Esophagus mucosa (tissue), 1 donor: ENCODE measurements at places on chromosomes 1 and 21.

DNA sequence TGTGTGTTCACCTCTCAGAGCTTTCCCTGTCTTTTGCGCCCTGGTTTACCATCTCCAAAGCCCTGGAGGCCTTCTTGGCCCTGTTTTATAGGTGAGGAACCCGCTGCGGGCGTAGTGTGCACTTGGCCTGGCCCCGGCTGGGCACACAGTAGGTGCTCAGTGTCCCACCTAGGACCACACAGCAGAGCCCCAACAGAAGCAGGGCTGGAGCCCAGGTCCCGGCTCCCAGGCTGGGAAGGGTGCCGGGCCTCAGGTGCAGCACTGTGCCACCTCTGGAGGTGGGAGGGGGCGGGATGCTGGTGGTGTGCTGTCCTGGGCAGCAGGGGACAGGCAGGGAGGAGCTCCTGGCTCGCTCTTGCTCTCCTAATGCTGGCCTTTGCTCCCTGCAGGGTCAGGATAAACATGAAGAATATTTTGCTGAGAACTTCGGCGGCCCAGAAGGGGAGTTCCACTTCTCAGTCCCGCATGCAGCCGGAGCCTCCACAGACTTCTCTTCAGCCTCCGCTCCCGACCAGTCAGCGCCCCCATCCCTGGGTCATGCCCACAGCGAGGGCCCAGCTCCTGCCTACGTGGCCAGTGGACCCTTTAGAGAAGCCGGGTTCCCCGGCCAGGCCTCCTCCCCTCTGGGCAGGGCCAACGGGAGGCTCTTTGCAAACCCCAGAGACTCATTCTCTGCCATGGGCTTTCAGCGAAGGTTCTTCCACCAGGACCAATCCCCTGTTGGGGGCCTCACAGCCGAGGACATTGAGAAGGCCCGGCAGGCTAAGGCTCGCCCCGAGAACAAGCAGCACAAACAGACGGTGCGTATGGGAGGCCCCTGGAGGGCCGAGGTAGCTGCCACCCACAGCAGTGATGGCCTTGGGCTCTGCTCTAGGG is 24.8 kb downstream of the COQ8A start:
- ATAC-seq: peak; percentile 18

GRCh38 chr1:216356945-216357344 is 66.3 kb downstream of the USH2A start:
- no peak for ATAC-seq

- no peak for ATAC-seq
Observed at GRCh38 chr21:28442624-28443023, 550.1 kb downstream of the LTN1 start.

DNA sequence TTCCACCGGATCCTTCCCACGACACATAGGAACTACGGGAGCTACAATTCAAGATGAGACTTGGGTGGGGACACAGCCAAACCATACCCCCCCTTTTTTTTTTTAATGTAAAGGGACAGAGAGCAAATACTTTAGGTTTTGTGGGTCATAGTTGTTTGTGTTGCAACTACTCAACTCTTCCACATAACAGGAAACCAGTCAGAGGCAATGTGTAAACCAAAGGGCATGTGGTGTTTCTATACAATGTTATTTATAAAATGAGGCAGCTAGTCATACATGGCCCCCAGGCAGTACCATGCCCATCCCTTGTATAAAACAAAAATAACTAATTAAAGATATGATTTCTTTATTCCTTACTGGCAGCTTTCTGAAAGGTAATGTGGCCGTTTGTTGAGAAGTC is 845.4 kb upstream of the ADAMTS5 start:
- ATAC-seq: no peak

DNA sequence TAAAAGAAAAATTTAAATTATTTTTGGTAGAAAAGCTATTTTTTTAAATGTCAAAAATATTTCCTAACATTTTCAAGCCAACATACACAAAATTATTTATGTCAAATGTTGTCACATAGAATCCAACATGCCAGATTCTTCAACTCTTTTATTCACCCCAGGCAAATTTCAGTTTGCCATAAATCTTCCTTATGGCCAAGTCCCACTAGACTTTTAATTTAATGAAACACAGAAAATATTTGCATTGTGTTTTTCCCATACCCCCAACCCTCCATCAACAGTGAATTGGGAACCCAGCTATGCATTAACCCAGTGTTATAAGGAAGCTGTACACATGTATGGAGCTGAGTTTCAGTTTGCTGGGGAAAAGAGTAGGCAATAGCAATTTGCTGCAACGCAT is 41.4 kb downstream of the DUSP10 start:
- ATAC-seq: no peak

DNA sequence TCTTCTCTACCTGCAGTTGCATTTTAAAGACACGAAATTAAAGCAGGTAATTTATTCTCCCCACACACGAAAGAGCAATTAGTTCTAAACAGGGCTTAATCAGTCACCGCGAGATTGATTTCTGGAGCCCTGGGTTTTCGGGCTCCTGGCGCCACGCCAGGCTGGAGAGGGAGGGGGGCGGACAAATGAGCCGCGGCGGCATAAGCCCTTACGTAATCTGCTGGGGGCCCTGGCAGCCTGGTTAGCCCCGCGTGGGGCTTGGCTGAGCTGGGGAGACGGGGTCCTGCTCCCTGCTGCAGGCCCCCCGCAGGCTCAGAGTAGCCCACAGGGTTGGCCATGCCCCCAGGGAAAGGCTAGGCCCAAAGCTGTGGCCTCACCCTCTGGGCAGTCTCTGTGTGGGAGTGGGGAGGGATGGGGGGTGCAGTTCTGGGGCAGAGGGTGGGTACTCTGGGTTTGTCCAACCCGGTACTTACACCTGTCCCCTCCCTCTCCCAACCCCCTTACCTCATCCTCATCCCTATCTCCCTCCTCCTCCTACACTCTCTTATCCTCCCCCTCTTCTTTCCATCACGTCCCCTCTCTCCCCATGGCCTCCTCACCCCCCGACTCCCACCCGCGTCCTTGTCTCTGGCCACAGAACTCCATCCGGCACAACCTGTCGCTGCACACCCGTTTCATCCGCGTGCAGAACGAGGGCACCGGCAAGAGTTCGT is 19.9 kb downstream of the FOXO6 start:
- no peak for ATAC-seq

- no peak for ATAC-seq
Observed at GRCh38 chr1:26323382-26323781, 5.6 kb downstream of the CD52 start.

- ATAC-seq: peak; percentile 77
Observed at GRCh38 chr1:171468120-171468750, 17.1 kb upstream of the PRRC2C start.

DNA sequence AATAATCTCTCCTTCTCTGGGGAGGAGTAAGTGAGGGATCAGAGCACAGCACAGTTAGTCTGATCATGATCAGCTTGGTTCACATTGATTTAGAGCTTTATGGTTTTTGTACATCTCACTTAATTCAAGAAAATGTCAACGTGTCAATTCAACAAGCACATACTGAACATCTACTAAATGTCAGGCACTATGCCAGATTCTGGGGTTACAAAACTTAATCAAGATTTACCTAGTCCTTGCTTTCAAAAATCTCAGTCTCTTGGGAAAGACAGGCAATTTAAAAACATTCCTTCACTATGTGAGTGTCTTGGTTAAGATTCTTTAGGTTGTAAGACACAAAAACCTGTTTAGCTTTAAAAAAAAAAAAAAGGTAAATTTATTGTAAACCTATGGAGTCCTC is 181.4 kb downstream of the AK5 start:
- ATAC-seq: no peak

DNA sequence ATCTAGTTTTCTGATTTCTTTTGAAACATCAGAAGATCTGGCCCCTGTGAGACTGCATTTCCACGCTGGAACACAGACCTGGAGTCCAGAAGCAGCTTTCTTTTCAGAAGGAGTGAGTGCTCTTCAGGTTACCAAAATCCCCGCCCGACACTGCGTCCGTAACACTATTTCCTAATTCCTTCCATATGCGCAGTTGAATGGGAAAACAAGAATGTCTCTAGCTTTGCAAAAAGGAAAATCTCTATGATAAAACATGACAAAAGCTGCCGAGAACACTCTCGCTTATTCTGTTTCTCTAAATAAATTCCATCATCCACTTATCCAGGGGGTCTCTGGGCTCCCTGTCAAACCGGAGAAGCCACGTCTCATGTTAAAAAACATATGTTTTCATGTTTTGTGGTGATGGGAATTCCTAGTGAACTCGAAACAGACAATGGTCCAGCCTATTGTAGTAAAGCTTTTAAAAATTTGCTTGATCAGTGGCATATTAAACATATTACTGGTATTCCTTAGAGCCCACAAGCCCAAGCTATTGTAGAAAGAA is 67.7 kb downstream of the PLD5 start:
- no peak for ATAC-seq

GRCh38 chr1:85214654-85215053 is 13.8 kb upstream of the SYDE2 start:
- ATAC-seq: no peak

- ATAC-seq: no peak
Observed at GRCh38 chr1:97308131-97308530, 586.5 kb downstream of the PTBP2 start.

DNA sequence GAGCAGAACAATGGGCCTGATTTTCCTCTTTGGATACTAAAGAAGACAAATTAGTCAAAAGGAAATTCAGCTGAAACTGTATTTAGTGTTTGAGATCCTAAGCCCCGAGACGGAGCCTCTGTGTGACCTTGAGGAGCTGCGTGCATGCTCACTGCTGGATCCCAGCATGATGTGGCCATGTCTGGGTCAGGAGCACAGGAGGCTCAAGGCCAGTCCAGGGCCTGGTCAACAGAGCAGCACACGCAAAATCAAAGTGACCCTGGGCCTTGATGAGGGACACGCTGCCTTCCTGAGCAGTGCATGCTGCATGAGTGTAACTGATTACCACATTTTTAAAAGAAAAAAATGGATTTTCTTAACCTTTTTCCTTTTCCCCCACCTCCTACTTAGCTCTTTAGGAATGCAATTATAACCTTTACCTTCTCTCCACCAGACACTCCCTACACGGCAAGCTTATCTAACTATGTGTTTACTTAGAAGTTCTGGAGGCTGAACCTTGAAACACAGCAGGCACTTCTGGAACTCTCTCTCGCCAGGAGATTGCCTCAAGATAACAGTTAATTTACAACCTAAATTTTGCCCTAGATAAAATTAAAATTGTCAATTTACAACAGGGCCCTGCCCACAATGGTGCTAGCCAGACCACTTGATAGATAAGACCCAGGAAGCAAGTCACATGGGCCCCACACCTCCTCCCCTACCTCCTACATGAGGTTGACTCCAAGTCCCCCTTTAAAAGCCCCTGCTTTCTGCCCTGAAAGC is 144.6 kb downstream of the LRIG2 start:
- no peak for ATAC-seq

DNA sequence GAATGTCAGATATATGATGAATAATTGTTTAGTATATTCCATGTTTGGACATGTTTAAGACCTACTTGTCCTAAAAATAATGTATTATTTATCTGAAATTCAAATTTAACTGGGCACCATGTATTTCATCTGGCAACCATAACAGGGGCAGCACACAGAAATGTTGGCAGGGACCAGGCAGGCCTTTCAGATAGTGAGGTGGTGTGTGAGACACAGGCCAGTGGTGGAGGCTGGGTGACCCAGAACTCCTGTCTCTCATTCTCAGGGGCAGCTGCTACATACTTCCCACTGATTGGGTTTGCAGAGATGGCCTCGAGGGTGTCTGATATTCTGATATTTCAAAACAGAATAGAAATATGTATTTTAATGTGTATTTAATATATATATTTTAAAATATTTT is 1.3 kb upstream of the FASLG start:
- no peak for ATAC-seq

GRCh38 chr21:31283025-31283424 is 61.0 kb downstream of the TIAM1 start:
- no peak for ATAC-seq

GRCh38 chr1:110321846-110322245 is 17.3 kb upstream of the RBM15 start:
- no peak for ATAC-seq

GRCh38 chr1:21794656-21795055 is 11.7 kb upstream of the USP48 start:
- ATAC-seq: no peak

DNA sequence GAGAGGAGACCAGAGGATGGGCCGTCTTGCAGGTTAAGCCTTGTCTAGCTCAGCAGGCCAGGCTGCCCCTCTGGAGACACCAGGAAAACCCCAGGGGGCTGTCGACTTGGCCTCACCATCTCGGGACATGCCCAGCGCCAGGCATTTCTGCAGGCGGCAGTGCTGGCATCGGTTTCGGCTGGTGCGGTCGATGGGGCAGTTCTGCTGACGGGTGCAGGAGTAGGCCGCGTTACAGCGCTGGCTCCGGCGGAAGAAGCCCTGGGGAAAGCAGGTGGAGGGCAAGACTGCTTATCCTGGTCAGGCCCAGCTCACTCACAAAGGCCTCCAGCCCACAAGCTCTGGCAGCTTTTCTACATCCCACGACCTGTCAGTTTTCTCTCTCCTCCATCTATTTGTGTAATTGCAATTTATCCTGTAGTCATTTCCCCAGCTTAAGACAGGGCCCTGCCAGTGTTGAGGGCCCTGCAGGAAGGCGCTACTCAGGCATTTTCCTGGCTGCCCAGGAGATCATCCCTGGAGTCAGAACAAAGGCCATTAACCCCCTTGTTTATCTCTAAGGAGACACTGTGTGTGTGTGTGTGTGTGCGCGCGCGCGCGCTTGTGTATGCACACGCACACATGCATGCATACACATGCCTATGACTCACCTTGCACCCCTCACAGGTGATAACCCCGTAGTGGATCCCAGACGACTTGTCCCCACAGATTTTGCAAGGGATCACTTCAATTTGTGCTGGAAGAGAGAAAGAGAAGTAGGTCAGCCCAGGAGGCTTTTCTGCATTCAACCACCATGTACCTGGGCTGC is 11.5 kb upstream of the LINGO4 start:
- peak; percentile 60 for ATAC-seq

DNA sequence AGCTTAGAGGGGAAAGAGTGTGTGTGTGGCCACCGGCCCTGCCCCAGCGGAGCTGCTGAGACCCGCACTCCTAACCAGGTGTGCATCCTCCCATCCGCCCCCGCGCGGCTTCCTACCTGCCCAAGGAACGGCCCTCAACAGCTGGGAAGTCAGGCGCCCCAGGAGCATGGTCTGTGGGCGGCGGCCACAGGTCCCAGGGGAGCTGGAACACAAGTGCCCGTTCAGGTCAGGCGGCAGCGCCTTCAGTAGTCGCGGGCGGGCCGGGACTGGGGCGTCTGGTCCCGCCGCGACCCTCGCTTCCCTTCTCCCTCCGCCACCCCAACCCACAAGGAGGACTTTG is 448 bp downstream of the AURKAIP1 start:
- ATAC-seq: peak; percentile 6

DNA sequence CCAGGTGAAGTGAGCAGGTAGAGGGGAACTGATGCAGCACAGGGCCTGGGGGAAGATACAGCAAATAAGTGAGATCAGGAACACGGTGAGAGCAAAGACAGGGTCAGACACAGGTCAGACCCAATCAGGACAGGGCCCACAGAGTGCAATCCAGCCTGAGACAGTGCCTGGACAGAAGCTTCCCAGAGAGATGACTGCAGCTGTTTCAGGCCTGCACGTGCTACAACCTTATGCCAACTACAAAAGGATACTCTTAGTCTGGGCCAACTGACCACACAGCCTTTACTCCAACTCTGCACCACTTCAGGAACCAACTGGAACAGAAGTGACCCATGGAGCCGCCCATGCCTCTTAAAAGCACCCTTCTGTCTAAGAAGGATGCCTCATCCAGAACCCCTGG is 228.0 kb downstream of the TOMM20 start:
- no peak for ATAC-seq
